ENCODE measurements at places on chromosomes 4 and X.

GRCh38 chr4:160825644-160826338 lies 1338.0 kb downstream of the FSTL5 start:
- no peak for DNase-seq

GRCh38 chr4:83405844-83406816 lies 49.5 kb downstream of the HELQ start:
- DNase-seq = no peak

- DNase-seq = no peak
Measured at GRCh38 chr4:139229534-139230039, 50.4 kb downstream of the MGARP start.

DNA sequence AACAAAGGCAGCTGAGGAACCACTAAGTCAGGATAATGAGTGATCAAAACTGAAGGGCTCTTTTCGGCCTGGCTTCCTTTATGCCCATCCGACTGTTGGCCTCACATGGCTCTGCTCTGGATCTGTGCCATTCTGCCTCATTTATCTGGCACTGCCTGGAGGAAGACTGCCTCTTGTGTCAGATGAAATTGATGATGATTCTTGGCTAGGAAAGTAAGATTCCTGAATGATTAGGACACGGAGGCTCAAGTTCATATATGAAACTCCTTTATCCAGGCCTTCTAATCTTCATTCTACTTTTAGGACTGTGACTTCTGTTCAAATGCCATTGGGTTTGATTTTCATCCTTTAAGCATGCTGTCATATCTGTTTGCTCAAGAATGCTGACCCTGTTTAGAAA lies 475.4 kb upstream of the RPS6KA3 start:
- DNase-seq = no peak

DNA sequence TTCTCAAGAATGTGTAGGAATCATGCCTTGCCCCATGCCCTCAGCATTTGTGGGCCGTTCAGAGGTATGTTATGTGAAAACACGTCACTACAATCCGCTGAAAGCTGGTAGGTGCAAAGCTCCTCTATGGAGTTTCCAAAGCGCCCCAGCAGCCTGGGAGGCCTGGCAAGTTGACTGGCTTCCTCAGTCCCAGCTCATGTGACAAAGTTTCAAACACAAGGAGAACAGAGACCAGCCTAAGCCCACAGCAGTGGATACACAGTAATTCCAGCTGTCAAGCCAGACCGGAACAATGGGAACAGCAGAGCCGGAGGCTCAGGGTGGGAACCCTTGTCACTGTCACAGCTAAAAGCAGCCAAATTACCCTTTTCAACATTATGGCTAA lies 33.5 kb downstream of the NAT8L start:
- no peak for DNase-seq

DNA sequence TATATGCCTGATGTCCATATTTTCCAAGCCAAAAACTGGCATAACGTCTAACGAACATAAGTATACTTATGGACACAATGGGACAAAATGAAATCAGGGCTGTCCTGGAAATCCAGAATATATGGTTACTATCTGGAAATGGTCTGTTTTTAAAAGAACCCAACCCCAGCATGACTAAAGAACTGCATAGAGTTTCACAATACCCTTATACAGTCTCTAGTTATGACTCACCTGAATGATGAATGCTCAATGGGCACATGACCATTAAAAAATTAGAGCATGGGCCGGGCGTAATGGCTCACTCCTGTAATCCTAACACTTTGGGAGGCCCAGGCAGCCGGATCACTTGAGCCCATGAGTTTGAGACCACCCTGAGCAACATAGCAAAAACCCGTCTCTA lies 31.8 kb downstream of the AMMECR1 start:
- no peak for DNase-seq

DNA sequence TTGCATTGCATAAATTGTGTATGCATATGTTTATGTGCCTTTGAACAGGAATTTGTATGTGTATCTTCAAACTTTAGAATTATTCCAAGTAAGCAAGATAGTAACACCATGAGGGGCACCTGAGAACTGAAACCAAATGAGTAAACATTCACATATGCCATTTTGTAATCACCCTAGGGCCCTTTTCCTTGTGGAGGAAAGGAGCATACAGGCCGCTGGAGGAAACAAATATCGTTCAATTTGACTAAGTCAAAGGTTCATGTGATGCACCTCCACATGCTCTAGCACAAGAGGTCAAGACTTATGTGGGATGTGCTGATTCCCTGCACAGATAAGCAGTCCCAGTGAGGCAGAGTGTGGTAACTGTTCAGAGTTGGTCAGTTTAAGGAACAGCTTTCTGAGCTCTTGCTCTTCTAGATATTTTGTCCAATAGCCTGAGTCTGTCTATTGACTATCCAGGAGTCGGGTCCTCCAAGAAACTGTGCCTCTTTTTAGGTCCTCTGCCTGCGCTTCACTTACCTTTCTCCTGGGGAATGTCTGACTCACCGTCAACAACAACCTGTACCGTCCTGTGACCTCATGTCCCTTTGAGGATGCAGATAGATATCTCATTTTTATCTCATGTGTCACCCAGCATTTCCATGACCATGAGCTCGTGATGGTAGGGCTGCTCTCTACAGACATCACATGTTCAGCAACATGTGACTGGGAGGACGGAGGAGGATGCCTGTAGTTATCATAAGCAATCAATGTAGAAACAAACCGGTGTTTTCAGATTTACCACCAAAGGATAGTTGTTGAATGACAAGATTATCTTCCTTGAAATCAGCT lies 196.9 kb downstream of the NWD2 start:
- DNase-seq = no peak

GRCh38 chrX:20421275-20421674 lies 154.6 kb upstream of the RPS6KA3 start:
- no peak for DNase-seq

DNA sequence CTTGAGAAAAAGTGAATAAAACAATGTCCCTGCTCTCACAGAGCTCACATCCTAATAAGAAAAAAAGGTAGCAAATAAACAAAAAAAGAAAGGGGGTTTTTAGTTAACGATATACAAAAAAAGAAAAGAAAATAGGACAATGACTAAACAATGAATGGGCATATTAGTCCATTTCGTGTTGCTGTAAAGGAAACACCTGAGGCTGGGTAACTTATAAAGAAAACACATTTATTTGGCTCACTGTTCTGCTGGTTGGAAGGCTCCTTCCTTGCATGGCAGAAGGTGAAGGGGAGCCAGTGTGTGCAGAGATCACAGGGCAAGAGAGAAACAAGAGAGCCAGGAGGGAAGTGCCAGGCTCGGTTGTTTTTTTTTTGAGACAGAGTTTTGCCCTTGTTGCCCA lies 4.7 kb upstream of the KLF3 start:
- no peak for DNase-seq

DNA sequence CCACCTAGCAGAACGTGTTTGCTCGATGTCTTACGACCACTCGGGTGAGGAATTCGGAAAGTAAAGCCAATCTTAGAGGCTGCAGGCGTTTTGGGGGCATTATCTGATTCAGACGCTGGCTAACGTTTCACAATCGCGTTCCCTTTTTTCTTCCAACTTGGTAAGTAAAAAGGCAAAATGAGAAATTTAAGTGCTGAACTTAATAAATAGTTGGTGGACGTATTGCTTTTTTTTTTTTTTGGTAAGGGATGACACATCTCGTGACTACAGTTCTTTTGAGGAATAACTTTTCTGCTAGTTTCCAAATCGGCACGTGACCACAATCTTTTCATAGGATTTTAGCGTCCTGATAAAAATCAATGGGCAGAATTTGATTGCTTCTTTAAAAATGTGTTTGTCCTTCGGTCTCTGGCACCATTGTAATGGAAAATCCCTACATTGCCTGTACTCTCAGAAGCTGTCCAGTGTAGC lies 848 bp downstream of the RAB9A start:
- no peak for DNase-seq

DNA sequence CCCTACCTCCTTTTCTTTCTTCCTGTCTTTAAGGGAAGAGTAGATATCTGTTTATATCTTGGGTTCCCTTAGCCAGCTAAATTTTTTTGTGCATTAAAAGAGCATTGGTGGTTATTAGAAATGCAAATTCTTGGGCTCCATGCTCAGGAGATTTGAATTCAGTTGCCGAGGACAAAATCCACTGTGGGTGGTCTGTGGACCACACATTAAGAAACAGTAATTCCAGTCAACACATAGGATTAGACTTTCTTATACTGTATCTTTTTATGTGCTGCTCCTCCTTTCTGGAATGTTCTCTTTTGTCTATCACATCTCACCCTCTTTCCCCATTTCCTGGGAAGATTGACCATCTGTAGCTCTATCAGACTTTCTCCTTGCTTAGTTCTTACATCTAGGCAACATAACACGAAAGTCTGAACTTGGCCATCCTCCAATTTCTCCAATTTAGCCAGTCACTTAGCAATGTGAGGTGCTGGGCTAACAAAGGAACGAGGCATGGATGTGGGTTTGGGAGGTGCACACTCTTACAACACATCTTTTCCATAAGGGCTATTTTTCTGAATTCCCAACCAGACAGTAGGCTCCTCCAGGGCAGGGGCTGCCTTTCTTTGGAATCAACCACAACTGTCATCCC lies 5.3 kb upstream of the PDLIM3 start:
- no peak for DNase-seq

DNA sequence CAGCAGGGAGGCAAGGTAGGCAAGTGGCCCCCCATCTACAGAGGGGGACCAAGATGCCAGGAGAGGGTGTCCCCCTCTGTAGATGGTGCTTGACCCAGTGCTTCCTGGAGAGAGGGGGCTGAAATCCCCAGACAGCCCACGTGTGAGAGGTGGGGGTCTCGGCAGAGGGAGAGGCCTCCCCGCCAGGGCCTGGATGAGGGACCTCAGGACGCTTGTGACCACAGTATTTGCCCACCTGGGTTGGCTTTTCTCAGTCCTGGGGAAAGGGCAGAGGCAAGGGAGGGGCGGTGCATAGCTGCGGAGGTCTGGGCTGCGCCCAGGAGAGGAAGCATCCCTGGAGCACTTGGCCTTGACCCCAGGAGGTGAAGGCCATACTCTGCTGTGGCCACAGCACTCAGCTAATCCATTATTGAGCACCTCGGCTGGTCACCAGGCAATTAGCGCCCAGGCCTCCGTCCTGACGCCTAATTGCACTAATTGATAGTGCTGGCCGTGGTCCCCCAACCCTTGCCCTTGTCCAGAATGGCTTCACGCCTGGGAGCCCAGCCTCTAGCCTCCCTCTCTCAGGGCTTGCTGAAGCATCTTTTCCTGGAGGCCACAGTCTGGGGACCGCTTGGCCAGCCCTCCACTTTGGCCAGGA lies 30.7 kb downstream of the HMX1 start:
- no peak for DNase-seq

- no peak for DNase-seq
Measured at GRCh38 chr4:7672601-7673000, 237.9 kb upstream of the PSAPL1 start.

GRCh38 chr4:115090483-115091075 lies 22.8 kb downstream of the NDST4 start:
- no peak for DNase-seq

DNA sequence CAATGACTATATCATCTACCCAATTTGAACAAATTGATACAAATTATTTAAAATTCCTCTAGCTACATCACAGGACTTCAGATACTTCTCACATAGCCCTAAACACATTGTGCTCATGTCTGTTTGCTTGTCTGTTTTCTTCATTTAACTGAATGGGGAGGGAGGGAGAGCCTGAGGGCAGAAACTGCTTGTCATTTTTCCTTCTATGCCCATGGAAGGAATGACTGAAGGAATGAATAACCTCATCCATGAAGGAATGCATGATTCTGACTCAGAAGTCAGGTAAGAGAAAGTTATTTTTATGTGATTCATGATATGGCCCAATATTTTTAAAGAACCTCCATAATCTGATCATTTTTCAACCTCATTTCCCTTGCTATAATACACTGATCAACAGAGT lies 418.0 kb upstream of the PITX2 start:
- no peak for DNase-seq

DNA sequence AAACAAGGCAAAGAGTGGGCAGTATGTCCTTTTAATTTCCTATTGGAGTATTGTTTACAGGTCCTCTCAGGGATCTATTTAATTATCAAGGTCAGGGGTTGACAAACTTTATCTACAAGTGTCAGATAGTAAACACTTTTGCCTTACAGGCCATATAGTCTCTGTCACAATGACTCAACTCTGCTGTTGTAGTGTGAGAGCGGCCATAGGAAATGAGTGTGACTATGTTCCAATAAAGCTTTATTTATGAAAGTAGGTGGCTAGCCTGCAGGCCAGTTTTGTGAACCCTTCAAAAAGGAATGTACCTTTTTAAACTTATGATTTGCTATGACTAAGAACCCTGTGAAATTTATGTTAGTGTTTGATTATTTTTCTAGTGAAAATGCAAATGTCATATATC lies 156.1 kb downstream of the GPAT3 start:
- no peak for DNase-seq

DNA sequence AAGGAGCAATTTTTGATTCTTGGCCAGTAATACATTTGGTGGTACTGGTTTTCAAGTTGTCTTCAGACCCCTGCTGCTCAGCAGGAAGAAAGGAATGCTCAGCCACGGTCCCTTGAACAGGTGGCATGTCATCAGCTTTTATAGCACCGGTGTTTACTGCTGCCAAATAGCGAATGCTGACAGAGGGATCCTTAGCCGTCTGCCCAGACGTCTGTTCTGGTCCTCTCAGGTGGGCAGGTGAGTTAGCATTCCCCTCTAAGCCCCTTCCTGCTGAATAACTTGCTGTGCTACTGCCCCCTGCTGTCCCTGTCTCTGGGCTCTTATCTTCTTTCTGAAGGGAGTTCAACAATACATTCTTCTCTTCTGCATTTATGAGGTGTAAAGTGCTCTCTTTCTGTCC lies 28.4 kb downstream of the BOD1L1 start:
- DNase-seq = no peak

- DNase-seq = no peak
Measured at GRCh38 chr4:124641715-124642381, 70.7 kb downstream of the ANKRD50 start.

GRCh38 chrX:3094261-3094660 lies 53.0 kb downstream of the ARSF start:
- no peak for DNase-seq

DNA sequence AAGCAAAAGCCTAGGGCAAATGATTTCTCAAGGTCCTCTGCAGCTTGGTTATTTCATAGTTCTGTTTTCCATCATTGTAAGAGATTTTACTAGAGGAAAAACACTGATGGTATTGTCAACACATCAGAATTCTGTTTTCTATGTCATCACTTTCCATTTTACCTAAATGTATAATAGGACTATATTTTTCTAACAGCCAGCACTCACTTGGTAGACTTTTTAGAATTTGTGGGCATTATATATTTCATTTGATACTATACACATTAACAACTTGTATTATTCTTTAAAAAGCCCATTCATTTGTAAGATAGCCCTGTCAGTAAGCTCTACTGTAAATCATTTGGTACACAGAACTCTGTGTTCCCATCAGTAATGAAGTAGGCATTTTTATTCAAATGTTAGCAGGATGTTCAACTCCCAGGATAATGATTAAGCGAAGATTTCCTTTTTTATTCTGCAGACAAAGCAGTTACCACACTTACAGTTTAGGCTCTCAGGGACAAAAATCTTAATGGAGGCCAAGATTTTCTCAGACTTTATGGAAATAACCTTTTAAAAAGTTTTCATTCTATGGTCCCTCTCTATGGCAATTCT lies 143.6 kb upstream of the TEX13C start:
- no peak for DNase-seq

- DNase-seq = no peak
Measured at GRCh38 chr4:26520728-26521450, 30.6 kb upstream of the CCKAR start.

Measured in NK-92 treated with Interleukin-12 subunit alpha and Interleukin-12 subunit beta, amount 100 ng/mL, for 24 hours (cell line).